ENCODE measurements at places on chromosomes 5 and 9.

- no peak for DNase-seq
Measured at GRCh38 chr5:102974177-102974576, 145.8 kb downstream of the GIN1 start.

DNA sequence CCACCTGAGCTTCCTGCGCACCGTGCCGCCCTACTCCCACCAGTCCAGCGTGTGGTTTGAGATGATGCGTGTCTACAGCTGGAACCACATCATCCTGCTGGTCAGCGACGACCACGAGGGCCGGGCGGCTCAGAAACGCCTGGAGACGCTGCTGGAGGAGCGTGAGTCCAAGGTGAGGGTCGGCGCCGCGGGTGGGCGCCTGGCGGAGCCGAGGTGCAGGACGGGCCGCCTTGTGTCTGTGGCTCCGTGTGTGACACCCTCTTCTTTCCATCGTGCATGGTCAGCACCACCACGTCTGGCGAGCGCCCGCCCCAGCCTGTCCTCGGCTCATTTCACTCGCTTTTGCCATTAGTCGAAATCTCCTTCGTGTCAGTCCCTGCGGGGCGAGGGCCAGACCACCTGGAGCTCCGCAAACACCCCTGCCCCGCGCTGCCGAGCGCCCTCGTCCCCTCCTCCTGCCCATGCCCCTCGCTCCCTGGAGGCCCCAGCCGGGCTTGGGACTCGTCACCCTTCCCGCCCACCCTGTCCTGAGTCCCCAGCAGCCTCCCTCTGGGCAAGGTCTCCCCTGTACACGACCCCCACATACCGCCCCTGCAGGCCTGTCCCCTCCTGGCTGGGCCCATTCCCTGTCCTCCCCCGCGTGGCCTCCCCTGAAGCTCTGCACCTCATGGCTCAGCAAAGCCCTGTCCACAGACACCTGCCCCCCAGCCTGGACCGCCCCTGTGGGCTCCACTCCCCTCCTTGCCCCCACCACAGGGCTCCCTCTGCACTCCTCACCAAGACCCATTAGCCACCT is 7.0 kb downstream of the GRIN1 start:
- DNase-seq, result no peak

- no peak for DNase-seq
Measured at GRCh38 chr5:113678924-113679575, 165.6 kb downstream of the YTHDC2 start.

DNA sequence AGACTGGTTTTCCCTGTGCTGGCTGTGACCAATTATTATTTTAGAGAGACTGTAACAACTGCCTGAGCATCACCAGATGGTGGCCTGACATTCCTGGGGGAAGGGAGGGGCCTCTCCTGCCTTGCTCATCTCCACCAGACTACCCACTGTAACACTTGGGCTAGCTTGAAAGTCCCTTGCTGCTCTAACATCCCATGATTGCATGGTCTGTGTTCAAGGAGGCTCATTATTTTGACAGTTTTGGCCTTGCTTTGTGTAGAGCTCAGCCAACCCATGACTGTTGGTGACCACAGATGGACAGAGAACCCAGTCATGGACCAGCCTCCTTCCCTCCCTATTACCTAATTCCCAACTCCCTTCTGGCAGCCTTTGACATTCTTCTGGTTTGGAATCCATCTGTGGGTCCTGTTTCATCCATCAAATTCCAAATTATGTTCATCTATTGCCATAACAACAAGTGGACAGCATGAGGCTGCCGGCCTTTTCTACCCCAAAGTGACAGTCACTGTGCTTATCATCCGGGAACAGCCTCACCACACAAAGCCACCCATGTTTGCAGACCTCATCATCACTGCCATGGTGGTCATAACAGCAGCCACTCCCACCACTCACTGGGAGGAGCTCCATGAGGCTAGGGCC is 49.0 kb upstream of the ICE1 start:
- no peak for DNase-seq

GRCh38 chr9:126805554-126806262 is 868 bp downstream of the ZBTB43 start:
- peak; percentile 61 for DNase-seq

DNA sequence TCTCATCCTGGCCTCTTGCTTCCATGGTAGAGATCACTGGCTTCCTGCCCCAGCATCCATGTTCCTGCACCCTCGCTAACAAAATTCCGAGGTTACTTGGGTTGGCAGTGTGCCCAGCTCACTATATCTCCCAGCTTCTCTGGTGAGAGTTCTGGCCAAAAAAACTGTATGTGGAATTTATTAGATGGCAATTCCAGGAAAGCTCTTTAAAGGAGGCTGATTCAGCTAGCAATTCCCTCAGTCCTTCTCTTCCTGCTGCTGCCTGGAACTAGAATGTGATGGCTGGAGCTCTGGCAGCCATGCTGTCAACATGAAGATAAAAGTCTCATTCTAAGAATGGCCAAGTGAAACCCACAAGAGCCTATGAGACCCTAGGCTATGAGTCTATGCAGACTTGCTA is 88.8 kb downstream of the SECISBP2 start:
- DNase-seq, result no peak

- DNase-seq, result no peak
Measured at GRCh38 chr5:171421331-171422262, 2.1 kb downstream of the FGF18 start.

DNA sequence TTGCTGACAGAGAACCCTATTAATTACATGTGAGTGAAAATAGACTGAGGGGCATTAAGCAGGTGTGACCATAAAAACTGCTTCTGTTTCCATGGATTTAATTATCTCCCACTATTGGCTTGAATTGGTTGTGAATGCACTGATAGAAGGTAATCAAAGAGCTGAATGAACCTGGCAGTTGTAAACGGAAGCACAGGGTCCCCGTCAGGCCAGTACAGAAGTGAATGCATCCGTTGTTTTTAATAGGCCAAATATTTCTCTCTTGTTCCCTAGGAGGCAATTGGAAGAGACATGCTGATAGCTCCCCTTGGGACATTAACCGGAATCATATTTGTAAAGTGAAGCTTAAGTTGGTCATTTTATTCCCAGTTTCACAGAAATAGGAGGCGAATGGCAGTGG is 147.0 kb downstream of the CAVIN4 start:
- DNase-seq, result no peak
